ENCODE measurements at places on chromosomes 5 and 9.

- no peak overlapping the region for H3K4me3 ChIP-seq
- H3K36me3 ChIP-seq: no peaks in the 10 kb centered on the region
- no peak for DNase-seq
- no peak overlapping the region for H3K27ac ChIP-seq
- H3K4me1 ChIP-seq: no peaks in the 10 kb centered on the region
Observed at GRCh38 chr9:95852059-95853032, 23.1 kb upstream of the ERCC6L2 start.

DNA sequence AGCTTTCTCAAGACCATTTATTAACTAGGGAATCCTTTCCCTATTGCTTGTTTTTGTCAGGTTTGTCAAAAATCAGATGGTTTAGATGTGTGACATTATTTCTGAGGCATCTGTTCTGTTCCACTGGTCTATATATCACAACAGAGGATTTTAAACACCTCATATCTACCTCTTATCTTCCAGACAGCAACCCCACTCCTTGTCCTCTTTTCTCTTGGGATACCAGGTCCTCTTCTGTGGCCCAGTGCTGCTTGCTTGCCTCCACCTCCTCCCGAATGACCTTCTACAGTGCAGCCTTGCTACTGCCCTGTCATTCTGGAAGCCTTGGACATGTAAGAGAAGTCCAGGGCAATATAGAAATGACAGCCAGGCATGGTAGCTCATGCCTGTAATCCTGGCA, 30.6 kb upstream of the KLF4 start:
- H3K4me3 ChIP-seq: no peak overlapping the region
- DNase-seq: no peak
- H3K27ac ChIP-seq: no peak overlapping the region
- no peaks in the 10 kb centered on the region for H3K27me3 ChIP-seq

GRCh38 chr5:21642312-21642711, 1210.8 kb downstream of the CDH12 start:
- no peak overlapping the region for H3K27ac ChIP-seq
- H3K27me3 ChIP-seq: no peaks in the 10 kb centered on the region
- H3K4me3 ChIP-seq: no peak overlapping the region

DNA sequence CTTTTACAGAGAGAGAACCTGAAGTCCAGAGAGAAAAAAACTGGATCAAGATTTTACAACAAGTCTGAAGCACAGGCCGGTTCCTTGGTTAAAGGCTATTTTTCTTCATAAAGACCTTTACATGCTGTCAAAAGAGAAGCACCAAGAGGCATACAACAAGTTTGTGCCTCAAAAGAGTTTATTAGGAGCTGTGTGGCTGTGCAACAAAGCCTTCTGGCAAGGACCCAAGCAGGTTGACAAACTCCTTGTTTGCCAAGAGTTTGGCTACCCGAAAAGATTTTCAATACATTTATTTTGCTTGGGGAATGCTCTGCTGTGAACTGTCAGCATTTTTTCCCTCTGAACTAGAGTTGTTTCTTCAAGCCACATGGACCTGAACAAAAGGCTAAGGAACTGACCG, 202.9 kb upstream of the RAD23B start:
- H3K27me3 ChIP-seq: no peaks in the 10 kb centered on the region
- no peaks in the 10 kb centered on the region for H3K36me3 ChIP-seq
- H3K4me3 ChIP-seq: no peak overlapping the region
- H3K27ac ChIP-seq: no peak overlapping the region
- no peak for DNase-seq
